Right lobe of liver (tissue), 6 donors: ENCODE measurements at places on chromosomes 7 and 10. TPM values are rescaled to one million over a fixed set of nuclear protein-coding genes. Genes with fewer than 3 reads are reported as not detected.

PCDH15 gene
- not detected for total RNA-seq

ECHDC3 gene
- 304 TPM for total RNA-seq

SNX10 gene
- 10.1 TPM for total RNA-seq

TAS2R41 gene
- total RNA-seq = not detected

PLEKHS1 gene
- total RNA-seq = not detected

DNA sequence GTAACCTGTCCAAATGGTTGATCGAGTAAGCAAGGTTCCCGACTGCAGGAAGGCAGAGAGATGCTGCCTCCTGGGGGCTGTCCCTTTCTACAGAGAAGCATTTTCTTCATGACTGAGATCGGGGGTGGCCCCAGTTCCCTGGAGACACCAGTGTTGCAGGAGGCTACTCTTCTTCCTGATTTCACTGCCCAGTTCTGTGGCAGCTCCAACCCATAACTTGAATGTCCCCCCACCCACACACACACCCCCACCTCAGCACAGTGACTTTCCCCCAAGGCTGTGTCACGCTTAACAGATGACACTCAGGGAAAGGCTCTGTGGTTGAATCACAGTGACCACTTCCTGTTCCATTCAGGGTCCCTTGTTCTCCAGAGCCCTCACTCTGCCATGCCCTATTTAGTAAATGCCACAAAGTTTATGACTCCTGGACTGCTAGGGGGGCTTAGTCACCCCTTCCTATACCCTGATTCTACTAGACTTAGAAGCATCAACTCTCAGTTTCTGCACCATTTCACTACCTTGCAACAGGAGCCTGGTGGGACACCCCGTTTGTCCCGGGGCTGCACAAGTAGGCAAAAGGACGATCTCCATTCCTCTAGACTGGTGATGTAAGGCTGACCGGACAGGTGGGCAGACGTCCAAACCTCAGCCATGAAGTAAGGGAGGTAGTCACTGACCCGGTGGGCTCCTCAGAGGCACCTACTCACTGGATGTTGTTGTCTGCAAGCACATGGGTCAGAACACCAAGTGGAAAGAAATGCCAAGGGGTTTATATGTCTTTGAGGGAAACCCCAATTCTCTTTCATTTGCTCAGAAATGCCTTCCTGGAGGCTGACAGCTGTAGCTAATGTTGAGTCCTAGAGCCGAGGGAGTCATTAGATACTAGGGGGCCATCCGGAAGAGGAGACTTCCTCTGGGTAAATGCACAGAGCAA is 31.3 kb upstream of the SMC3 start:
- no peak overlapping the region for H3K4me3 ChIP-seq
- DNase-seq = no peak
- no peak overlapping the region for H3K27ac ChIP-seq
- no peaks in the 10 kb centered on the region for H3K4me1 ChIP-seq
- H3K36me3 ChIP-seq = no peaks in the 10 kb centered on the region

DNA sequence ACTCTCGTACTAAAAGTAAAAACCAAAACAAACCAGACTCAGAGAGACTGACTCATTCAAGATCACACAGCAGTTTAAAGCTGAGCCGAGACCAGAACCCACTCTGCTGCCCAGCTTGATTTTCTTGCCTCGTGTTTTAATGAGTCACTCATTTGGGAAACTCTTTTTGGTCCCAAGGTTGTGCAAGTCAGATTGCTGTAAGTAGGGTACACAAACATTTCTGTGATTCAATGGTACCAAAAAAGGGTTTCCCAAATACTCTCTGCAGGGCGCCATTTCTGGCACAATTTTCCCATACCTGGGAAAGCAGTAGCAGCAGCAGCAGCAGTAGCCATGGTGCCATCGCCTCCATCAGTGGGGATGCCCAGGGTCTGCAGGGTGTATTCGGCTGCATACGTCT is 69.9 kb downstream of the ASAH2B start:
- H3K4me3 ChIP-seq = no peak overlapping the region
- H3K4me1 ChIP-seq = peaks cover 24% of the 10 kb centered on the region
- no peaks in the 10 kb centered on the region for H3K36me3 ChIP-seq
- no peaks in the 10 kb centered on the region for H3K27me3 ChIP-seq
- peak overlapping the region; percentile 56 for H3K27ac ChIP-seq
- no peak for DNase-seq

DNA sequence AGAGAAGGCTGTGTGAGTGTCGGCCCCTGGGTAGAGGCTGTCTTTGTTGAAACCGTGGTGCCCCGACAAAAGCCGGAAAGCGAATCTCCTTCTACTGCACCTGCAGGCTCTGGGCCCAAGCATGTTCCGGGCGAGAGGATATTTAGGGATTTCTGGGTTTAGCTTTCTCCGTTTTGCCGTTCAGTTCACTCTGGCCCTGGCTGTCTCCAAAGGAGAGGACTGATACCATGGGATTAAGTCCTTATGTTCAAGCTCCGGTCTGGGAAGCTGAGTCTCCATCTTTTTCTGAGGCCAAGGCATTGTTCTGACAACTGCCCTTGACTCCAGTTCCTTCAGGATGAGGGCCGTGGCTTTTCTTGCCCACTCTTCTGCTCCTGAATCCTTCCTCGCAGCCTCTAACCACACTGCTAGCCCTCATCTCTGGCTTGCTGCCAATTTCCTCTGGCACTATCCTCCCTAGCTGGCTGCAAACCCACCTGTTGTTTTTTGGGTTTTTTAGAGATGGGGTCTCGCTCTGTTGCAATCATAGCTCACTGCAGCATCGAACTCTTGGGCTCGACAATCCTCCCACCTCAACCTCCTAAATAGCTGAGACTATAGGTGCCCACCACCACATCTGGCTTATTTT is 206.8 kb downstream of the SKIDA1 start:
- H3K4me3 ChIP-seq = no peak overlapping the region
- H3K27ac ChIP-seq = no peak overlapping the region
- no peak for DNase-seq
- H3K27me3 ChIP-seq = no peaks in the 10 kb centered on the region
- no peaks in the 10 kb centered on the region for H3K4me1 ChIP-seq

GRCh38 chr10:130631142-130632096 is 495.2 kb downstream of the GLRX3 start:
- no peaks in the 10 kb centered on the region for H3K4me1 ChIP-seq
- peak; percentile 40 for DNase-seq
- H3K27ac ChIP-seq = no peak overlapping the region
- no peaks in the 10 kb centered on the region for H3K36me3 ChIP-seq

GRCh38 chr10:103930881-103931280 is 12.9 kb upstream of the STN1 start:
- DNase-seq = no peak
- no peaks in the 10 kb centered on the region for H3K27me3 ChIP-seq
- no peak overlapping the region for H3K27ac ChIP-seq
- no peak overlapping the region for H3K4me3 ChIP-seq
- H3K36me3 ChIP-seq = no peaks in the 10 kb centered on the region
- no peaks in the 10 kb centered on the region for H3K4me1 ChIP-seq

DNA sequence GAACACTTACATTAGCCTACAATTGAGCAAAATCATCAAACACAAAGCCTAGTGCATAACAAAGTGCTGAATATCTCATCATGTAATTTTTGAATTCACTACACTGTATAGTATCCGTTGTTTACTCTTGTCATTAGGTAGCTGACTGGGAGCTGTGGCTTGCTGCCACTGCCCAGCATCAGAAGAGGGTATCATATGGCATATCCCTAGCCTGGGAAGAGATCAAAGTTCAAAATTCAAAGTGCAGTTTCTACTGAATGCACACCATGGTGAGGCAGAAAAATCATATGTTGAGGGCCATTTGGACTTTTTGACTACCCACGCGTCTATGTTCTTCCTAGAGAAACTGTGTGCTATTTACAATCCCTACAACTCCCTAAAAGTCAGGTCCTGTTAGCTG is 7.5 kb upstream of the ZC3HAV1 start:
- H3K4me1 ChIP-seq = no peaks in the 10 kb centered on the region
- H3K36me3 ChIP-seq = no peaks in the 10 kb centered on the region
- H3K4me3 ChIP-seq = no peak overlapping the region

DNA sequence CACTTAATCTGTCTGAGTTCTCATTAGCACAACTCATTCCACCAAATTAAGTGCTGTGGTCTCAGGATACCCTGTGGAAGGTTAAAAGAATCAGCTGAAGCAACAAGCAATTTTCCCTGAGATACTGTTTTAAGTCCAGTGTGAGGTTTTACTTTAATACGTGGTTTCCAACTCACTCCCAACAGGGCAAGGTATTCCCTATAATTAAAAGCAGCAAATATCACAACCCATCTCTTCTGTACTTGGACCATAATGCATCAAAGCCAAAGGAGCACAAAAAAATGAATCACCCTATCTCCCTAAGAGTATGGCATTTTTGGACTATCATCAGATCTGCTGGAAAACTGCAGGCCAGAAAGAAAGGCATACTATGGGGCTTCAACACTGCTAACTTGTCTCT is 4.9 kb downstream of the CADPS2 start:
- no peak overlapping the region for H3K4me3 ChIP-seq

- no peaks in the 10 kb centered on the region for H3K4me1 ChIP-seq
- H3K27ac ChIP-seq = no peak overlapping the region
- DNase-seq = peak; percentile 42
Observed at GRCh38 chr10:49610458-49611165, 502 bp downstream of the SLC18A3 start.

- no peaks in the 10 kb centered on the region for H3K27me3 ChIP-seq
- no peak overlapping the region for H3K27ac ChIP-seq
- no peak overlapping the region for H3K4me3 ChIP-seq
- DNase-seq = no peak
- no peaks in the 10 kb centered on the region for H3K36me3 ChIP-seq
- no peaks in the 10 kb centered on the region for H3K4me1 ChIP-seq
Observed at GRCh38 chr10:78852466-78853240, 216.1 kb upstream of the ZMIZ1 start.

- no peak for DNase-seq
- H3K27me3 ChIP-seq = no peaks in the 10 kb centered on the region
- no peaks in the 10 kb centered on the region for H3K4me1 ChIP-seq
- no peak overlapping the region for H3K4me3 ChIP-seq
Observed at GRCh38 chr7:1249731-1250130, 17.1 kb downstream of the UNCX start.

GRCh38 chr10:119496273-119496672 is 46.2 kb downstream of the RGS10 start:
- no peak overlapping the region for H3K27ac ChIP-seq
- no peak for DNase-seq
- no peaks in the 10 kb centered on the region for H3K27me3 ChIP-seq
- H3K36me3 ChIP-seq = no peaks in the 10 kb centered on the region
- H3K4me3 ChIP-seq = no peak overlapping the region

DNA sequence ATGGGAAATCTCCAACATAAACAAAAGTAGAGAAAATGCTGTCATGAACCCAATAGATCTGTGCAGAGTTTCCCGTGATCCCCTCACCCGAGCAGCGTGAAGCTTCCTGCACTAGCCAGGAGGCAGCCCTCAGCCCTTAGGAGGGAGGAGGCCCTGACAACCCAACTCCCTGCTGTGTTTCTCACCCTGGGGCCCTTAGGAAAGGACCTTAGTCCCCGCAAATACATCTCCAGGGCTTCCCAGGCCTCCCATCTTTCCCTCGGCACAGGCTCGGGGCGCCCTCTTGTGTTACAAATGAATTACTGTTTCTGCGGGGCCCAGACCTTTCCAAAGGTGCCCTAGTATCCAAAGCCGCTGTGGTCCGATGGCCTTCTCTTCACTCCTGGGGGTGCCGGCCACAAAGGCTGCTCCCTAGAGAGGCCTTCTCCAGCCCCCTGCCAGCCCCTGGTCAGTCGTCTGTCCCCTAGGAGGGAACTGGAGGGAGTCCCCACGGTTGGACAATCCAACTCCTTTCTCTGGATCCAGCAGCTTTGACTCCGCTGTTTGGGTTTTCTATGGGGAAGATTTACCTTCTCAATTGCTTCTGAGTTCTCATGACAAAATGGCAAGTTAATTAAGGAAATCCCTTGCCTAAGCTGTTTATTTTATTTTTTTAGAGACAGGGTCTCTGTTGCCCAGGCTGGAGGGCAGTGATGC is 49.9 kb upstream of the SH2B2 start:
- no peak overlapping the region for H3K27ac ChIP-seq
- H3K36me3 ChIP-seq = no peaks in the 10 kb centered on the region

GRCh38 chr10:132906106-132906505 is 36.3 kb downstream of the CFAP46 start:
- DNase-seq = peak; percentile 9
- no peaks in the 10 kb centered on the region for H3K4me1 ChIP-seq
- H3K27me3 ChIP-seq = no peaks in the 10 kb centered on the region
- H3K36me3 ChIP-seq = no peaks in the 10 kb centered on the region
- no peak overlapping the region for H3K4me3 ChIP-seq
- H3K27ac ChIP-seq = no peak overlapping the region

DNA sequence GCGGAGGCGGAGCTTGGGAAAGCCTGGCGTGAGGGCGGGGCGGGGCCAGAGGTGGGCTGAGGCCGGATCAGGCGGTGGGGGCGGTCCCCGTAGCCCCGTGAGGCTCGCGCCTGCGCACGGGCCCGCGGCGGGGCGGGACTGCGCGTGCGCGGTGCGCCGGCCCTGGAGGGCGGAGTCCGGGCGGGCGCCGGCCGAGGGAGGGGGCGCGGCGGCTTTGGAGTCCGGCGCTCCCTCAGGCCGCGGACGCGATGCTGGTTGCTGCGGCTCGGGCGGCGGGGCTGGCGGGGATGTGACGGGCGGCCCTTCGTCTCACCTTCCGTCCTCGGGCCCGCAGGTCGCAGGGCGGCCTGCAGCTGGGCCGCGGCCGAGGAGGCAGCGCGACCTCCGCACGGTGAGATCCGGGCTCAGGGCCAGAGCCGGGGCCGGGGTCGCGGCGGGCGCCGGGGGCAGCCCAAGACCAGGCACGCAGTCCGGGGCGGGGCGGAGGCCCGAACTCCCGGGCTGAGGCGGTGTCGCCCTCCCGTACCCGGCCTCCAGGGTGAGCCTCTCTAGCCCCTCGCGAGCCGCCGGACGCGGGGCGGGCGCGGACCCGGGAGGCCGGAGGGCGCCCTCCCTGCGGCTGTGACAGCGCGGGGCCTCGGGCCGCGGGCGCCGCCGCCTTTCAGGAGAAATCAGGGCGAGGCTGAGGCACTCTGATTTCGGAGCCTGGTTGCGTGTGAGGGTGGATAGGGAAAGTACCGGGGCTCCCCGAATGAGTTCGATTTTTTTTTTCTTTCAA is at the start of gene CCSER2:
Gene CCSER2 (plus strand): TSS at position 172 of the 778 bp plus-strand sequence. CDS start 42,464 bp downstream, outside the sequence.
- H3K27me3 ChIP-seq = no peaks in the 10 kb centered on the region
- DNase-seq = peak; percentile 99
- H3K36me3 ChIP-seq = no peaks in the 10 kb centered on the region

GRCh38 chr7:36309301-36309700 is 80.4 kb upstream of the ANLN start:
- no peak for DNase-seq
- H3K4me3 ChIP-seq = no peak overlapping the region
- no peaks in the 10 kb centered on the region for H3K4me1 ChIP-seq
- no peaks in the 10 kb centered on the region for H3K36me3 ChIP-seq
- no peak overlapping the region for H3K27ac ChIP-seq
